ENCODE measurements at places on chromosomes 3 and 15.

DNA sequence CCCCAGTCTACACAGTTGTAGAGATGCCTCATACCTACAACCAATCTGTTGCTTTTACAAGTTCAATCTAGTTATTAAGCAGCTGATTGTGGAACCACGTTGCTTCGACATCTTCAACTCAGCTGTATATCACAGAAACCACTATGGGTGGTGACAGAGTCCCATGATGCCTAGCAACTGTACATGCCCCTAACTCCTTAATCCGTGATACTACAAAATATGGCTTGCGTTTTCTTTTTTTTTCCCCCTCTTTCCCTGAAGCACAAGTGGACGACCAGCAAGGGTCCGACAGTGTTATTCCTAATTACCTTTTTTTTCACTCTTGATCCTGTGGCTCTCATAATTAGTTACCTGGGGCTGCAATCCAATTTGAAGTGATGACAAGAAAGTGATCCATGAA, 478.6 kb downstream of the FOXP1 start:
- no peak for DNase-seq

GRCh38 chr3:29392625-29393388, 111.9 kb downstream of the RBMS3 start:
- no peak for DNase-seq

DNA sequence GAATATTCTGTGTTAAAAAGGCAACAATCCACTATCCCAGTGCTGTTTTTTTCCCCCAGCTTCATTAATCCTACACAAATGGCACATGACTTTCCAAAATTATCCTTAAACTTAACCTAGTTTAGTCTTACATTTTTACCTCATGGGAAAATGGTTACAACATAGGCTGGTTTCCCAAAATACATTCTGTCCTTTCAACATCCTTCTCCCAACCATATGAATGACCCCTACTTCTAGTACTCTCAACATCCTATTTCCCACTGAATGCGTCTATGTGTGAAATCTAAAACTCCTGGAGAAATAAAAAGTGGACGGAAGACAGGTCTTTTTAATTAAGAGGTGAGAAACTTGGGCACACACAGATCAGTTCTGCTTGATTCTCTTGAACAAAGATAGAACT, 33.3 kb downstream of the ATOSA start:
- no peak for DNase-seq

DNA sequence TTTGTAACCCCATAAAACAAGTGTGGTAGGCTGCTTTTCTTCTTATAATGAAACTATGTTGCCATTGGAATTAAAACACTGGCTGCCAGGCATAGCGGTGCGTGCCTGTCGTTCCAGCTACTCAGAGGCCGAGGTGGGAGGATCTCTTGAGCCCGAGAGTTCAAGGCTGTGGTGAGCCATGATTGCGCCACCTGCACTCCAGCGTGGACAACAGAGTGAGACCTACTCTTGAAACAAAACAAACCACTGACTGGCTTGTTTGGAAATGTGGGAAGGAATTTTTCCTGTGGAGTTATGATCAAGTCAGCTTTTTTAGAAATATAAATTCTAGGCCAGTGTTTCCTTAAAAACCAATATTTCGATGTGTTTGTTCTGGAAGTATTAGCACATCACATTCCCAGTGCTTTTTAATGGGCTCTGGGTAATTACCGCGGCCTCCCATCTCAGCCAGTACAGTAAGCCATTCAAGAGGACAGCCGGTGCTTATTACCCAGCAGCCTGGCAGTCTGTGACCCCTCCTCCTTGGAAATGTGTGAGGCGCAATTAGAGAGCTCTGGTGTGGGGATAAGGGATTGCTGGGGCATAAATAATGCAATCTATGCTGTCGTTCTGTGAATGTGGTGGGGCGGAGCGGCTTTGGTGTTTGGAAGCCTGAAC, 58.3 kb upstream of the TRAK1 start:
- peak; percentile 83 for DNase-seq

GRCh38 chr3:50341537-50341936, 901 bp upstream of the RASSF1 start:
- DNase-seq, result no peak

GRCh38 chr3:127750226-127751031, 71.9 kb downstream of the MGLL start:
- peak; percentile 43 for DNase-seq

DNA sequence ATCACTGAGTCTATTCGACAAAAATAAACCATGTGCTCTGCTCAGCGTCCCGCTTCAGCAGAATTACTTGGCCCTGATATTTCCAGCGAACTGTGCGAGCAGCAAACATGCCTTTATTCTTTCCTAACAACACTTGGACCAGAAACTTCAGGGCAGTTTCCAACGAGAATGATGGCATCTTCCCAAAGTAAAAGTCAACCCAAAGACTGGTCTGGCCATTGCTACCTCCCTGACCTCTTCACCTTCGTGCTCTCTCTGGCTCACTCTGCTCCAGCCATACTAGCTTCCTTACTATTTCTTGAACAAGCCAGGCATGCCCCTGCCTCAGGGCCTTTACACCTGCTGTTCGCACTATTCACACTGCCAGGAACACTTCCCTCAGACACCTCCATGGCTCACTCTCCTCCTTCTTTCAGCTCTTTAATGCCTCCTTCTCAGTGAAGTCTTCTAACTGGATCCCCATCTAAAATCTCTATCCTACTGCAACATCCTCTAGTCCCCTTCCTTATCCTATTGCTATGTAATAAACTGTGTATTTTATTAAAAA, 6.3 kb downstream of the HOMER2 start:
- no peak for DNase-seq

- no peak for DNase-seq
Measured at GRCh38 chr3:123295901-123296250, 94.1 kb downstream of the SEC22A start.
